ENCODE measurements at places on chromosomes 7 and 10.

DNA sequence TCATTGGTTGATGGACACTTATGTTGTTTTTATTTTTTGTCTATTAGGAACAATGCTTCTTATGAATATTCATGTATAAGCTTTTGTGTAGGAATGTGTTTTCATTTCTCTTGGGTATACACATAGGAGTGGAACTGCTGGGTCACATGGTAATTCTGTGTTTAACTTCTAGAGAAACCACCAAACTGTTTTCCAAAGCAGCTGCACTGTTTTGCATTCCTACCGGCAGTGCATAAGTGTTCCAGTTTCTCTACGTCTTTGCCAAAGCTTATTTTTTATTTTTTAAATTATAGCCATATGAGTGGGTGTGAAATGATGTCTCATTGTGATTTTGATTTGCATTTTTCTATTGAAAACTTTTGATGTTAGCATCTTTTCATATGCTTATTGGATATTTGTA, 51.3 kb downstream of the ADK start:
- no peaks in the 10 kb centered on the region for H3K36me3 ChIP-seq
- H3K4me1 ChIP-seq = no peaks in the 10 kb centered on the region
- no peak overlapping the region for H3K4me3 ChIP-seq
- no peaks in the 10 kb centered on the region for H3K27me3 ChIP-seq
- no peak for DNase-seq

- no peaks in the 10 kb centered on the region for H3K27me3 ChIP-seq
- H3K27ac ChIP-seq = no peak overlapping the region
Measured at GRCh38 chr7:134724606-134725005, 54.8 kb upstream of the CALD1 start.

- H3K4me3 ChIP-seq = no peak overlapping the region
- no peak for DNase-seq
- no peak overlapping the region for H3K27ac ChIP-seq
Measured at GRCh38 chr7:105132835-105133234, 118.8 kb downstream of the KMT2E start.

DNA sequence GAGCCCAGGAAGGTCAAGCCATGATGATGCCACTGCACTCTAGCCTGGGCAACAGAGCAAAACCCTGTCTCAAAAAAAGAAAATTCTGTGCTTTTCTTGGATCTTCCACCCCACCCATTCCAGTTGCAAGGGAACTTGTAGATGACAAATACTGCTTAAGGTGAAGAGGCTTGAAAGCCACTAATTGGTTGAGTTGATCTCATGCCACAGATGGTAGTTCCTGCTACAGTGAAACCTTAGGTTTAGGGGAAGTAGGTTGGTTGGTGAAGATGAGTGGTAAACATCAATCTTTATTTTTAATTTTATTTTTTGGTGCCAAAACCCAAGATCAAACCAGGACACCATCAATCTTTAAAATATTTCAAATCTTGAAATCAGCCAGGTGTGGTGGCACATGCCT, 2.9 kb upstream of the GDI2 start:
- no peaks in the 10 kb centered on the region for H3K27me3 ChIP-seq
- H3K4me1 ChIP-seq = peaks cover 18% of the 10 kb centered on the region
- no peak for DNase-seq
- H3K27ac ChIP-seq = no peak overlapping the region
- H3K4me3 ChIP-seq = no peak overlapping the region

DNA sequence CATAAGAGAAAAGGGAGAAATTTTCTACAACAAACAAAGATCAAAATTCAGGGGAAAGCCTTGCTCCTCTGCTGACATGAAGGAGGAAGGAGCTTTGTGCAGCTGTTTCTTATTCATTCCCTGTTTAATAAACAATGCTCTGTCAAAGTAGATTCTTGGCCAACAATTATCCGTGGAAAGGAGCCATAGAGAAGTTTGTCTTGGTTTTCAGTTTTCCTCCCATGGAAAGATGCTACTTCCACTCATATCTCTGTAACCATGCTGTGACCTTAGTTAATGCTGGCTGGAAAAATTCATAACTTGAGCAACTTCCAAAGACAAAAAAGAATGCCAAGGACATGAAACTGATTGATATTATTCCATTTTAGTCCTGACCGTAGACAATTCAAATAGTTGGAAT, 8.1 kb downstream of the DDC start:
- no peaks in the 10 kb centered on the region for H3K36me3 ChIP-seq
- H3K4me1 ChIP-seq = peaks cover 4% of the 10 kb centered on the region
- no peaks in the 10 kb centered on the region for H3K27me3 ChIP-seq
- no peak overlapping the region for H3K4me3 ChIP-seq
- H3K27ac ChIP-seq = no peak overlapping the region

- H3K36me3 ChIP-seq = peaks cover 5% of the 10 kb centered on the region
- H3K4me3 ChIP-seq = peak overlapping the region; percentile 50
- peaks cover 99% of the 10 kb centered on the region for H3K4me1 ChIP-seq
- peak overlapping the region; percentile 80 for H3K27ac ChIP-seq
- H3K27me3 ChIP-seq = no peaks in the 10 kb centered on the region
Measured at GRCh38 chr10:125152450-125153368, 7.7 kb downstream of the CTBP2 start.

GRCh38 chr10:133164816-133165555, 5.0 kb downstream of the KNDC1 start:
- no peaks in the 10 kb centered on the region for H3K27me3 ChIP-seq
- H3K27ac ChIP-seq = no peak overlapping the region
- H3K36me3 ChIP-seq = no peaks in the 10 kb centered on the region
- H3K4me3 ChIP-seq = no peak overlapping the region

DNA sequence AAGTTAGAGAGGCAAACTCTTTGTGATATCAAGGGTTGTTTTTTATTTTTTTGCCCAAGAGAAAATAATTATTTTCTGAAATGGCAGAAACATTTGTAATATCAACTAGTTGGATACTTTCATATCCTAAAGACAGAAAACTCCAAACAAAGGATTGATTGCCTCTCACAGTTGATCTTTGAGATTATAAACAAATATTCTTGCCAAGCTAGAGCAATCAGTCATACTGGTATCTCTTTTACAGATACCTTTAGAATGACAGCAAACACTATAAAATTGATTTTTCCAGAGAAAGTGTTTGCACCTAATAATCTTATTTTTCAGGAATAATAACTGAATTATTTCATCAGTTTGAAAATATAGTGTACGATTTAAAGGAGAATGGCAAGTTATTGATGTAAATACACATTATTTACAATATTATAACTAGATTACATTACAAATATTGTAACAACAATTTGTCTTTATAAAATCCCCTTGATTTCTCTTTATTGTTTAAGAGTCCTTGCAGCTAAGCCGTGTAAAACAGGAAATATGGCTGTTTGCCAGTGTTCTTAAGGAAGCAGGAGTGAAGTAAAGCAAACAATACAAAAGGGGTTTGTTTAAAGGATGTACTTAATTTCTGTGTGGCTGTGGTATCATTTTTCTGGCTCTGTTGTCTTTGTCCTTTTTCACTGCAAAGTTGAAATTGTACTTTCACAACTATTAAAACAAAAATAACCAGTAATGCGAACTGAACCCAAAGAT, 58.4 kb downstream of the MAPK8 start:
- DNase-seq = no peak
- H3K27me3 ChIP-seq = no peaks in the 10 kb centered on the region
- no peak overlapping the region for H3K27ac ChIP-seq
- no peak overlapping the region for H3K4me3 ChIP-seq
- H3K4me1 ChIP-seq = peaks cover 18% of the 10 kb centered on the region

Data from upper lobe of left lung (tissue), 6 donors.